ENCODE measurements at places on chromosomes 2 and 18. TPM values are rescaled to one million over a fixed set of nuclear protein-coding genes. Genes with fewer than 3 reads are reported as not detected.
A peak's percentile ranks its signal among the peaks of the same experiment; 100 is the strongest.

The SP5 gene
- total RNA-seq, result 3.9 TPM

DNA sequence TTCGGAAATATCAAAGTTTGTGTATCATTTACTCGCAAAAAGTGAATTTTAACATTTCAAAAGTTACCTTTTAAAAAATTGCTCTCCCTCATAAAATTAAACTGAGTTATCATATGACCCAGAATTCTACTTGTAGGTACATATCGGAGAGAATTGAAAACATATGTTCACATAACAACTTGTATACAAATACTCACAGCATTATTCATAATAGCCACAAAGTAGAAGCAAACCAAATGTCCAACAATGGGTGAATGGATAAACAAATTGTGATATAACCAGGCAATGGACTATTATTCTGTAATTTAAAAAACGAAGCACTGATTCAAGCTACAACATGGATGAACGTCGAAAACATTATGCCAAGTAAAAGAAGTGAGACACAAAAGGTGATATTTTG lies 412.0 kb upstream of the TCF4 start:
- no peak for DNase-seq

The ADGRF3 gene
- 0.48 TPM for total RNA-seq

The CELF4 gene
- total RNA-seq, result 5.3 TPM

GRCh38 chr2:145038041-145038525 lies 518.2 kb upstream of the ZEB2 start:
- peak; percentile 27 for DNase-seq

DNA sequence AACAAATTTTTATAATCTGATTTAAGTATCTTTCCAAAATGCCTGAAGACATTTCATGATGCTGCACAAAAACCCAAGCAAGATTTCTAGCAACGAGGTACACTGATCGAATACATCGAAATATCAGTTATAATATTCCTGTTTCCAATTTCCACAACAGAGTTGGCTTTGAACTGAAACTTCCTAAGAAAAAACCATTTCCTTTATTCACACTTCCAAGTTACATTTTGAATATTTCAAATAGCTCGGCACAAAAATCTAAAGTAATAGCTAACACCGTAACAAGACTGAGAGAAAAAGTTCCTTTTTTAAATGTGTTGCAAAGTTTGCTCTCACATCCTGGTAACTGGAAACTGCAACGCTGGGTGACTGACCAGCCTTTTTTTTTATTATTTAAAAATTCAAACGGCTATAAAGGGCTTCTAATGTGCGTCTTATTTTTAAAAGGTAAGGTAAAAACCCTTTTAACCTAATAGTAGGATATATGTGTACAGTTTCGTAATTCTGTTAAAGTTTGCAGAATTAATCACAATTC lies 1.7 kb downstream of the HNRNPLL start:
- peak; percentile 26 for DNase-seq

DNA sequence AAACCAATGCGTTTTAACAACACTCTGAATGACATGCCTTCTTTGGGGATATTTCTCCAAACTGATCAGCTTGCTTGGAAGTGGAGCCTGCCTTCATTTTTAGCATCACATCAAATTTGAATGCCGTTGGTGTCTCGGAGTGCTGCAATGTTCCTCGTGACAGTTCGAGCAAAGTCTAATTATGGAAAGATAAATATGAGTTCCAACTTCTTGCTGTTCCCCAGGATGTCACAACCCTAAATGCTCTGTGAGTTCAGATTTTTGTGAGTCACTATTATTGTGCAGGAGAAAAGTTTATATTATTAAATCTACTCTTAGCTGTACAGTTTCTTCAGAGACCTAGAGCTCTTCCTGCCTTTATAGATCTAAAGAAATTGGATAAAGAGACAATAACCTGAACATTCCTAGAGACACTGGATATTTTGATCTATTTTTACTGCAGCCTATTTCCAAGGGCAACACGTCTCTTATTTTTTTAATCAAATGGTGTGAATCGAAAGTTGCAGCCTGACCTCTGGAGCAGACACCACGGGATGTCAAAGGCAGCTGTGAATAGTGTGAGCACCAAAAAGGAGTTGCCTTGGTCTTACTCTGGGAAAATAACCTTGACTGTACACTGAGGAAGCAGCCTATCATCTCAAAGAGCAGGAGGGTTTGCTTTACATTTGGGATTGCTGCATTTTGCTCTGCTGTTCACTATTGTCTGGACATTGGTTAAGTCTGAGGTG lies 330.1 kb downstream of the TDRD15 start:
- no peak for DNase-seq

The MPP4 gene
- total RNA-seq, result 3.6 TPM

GRCh38 chr2:46985512-46985911 lies 69.9 kb upstream of the MCFD2 start:
- no peak for DNase-seq

The LOXHD1 gene
- total RNA-seq, result not detected

DNA sequence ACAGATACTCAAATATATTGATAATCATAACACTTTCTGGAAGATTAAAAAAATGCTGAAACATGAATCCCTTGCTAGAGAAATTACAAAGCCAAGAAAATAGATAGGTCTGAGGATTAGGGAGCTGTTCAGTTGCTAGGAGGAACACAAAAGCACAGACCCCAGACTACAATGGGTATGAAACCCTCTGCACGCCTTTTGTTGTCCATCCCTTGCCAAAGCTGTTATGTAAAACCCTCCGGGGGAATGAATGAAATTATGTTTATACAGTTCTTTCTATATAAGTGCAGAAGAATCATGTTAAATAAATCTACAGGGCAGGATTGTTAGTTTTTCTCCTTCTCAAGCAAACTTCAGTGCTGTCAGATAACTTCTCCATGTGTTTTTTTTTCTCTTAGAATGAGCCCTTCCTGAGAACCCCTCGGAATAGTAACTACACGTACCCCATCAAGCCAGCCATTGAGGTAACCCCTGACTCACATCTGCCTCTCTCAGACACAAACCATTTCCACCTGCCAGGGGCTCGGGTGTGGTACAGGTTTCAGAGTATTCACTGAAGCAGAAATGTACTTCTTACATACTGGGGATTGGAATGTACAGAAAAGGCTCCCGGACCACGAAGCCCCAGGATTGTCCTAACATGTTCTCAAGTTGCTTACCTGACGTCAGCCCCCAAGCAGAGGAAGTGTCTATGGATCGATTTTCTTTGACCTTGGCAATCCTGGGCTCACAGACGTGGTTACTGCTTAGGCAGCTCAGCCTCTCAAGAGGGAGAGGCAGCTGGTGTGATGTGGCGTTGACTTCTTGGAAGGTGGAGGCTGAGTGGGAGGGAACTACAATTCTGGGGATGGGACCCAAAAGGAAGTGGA lies 118.0 kb downstream of the PLB1 start:
- peak; percentile 85 for DNase-seq

GRCh38 chr2:48943436-48943835 lies 187.9 kb upstream of the LHCGR start:
- DNase-seq, result peak; percentile 63

DNA sequence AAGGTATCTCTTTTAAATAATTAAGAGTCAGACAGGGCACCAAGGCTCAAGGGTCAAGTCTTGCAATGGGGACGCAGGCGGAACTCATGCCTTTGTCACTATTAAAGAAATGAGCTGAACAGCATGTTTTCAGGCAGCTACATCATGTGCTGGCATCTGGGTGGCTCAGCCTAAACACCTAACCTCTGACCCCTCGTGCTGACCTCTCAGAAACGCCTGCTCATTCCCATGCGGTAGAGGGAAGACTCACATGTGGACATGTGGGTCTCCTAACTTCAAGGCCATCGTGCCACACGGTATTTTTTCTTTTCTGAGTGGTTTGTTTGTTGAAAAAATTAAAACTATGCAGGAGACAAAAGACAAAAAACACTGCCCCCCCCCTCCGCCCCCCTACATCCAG lies 31.3 kb downstream of the CYP27C1 start:
- no peak for DNase-seq

DNA sequence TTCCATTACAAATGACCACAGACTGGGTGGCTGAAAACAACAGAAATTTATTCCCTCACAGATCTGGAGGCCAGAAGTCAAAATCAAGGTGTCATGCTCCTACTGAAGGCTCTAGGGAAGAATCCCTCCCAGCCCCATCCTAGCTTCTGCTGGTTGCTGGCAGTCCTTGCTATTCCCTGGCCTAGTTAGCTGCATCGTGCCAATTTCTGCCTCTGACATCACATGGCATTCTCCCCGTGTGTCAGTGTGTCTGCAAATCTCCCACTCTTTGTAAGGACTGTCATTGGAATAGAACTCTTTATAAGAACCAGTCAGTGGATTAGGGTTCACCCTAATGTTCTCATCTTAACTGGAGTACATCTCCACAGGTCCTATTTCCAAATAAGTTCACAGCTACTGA lies 30.5 kb upstream of the NCKAP5 start:
- no peak for DNase-seq

DNA sequence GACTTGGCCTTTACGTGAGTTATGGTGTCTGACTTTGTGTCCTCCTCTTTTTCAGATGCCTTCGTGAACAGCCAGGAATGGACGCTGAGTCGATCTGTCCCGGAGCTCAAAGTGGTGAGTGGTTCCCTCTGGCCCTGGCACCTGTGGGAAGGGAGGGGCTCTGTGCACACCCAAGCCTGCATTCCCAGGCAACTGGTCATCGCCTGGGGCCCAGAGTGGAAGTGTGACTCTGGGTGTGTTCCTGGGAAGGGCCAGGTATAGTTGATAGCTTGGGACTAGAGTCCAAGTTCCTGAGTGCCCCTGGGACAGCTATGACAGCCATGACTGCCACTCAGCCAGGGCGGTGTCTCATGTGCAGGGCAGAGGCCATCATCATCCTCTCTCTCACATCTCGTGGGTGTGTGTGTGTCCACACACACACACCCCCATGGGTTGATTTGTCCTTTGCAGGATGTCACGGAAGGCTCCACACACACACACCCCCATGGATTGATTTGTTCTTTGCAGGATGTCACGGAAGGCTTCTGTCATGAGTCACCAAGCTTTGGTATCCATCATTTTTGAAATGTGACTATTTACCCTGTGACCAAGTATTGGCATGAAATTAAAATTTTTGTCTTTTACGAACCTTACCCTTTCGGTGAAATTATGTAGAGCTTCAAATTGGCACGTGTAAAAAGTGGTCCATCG lies 215.4 kb downstream of the AGAP1 start:
- DNase-seq, result no peak

- DNase-seq, result no peak
Measured at GRCh38 chr2:97880334-97880733, 115.4 kb downstream of the TMEM131 start.

GRCh38 chr2:47891369-47892337 lies 14.6 kb downstream of the FBXO11 start:
- DNase-seq, result no peak

The RPRM gene
- total RNA-seq, result 6.0 TPM

GRCh38 chr2:236616031-236616430 lies 46.4 kb downstream of the ACKR3 start:
- no peak for DNase-seq

The VWA3B gene
- total RNA-seq, result 6.7 TPM

GRCh38 chr2:120320318-120320851 lies 25.6 kb upstream of the INHBB start:
- DNase-seq, result peak; percentile 38

GRCh38 chr2:217875138-217875537 lies 127.7 kb downstream of the TNS1 start:
- DNase-seq, result peak; percentile 43

GRCh38 chr2:39515273-39515896 lies 78.3 kb upstream of the MAP4K3 start:
- no peak for DNase-seq

DNA sequence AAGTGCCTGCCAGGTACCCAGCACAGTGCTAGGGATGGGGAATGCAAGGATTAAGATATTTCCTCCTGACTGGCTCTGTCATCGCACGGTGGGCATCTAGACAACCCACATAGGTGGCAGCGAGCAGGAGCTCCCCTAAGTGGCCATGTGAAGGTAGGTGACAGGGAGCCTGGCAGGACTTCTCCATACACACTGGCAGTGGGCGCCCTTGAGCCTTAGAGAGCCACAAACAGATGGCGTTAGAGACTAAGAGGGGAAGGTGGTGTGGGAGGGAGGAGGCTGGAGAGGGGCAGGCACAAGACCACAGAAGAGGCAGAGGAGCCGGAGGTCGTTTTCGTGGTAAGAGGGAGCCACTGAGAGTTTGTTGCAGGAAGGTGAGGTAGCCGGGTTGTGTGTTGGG lies 15.2 kb downstream of the PRELID3A start:
- DNase-seq, result no peak

The SNORC gene
- total RNA-seq, result 0.24 TPM

DNA sequence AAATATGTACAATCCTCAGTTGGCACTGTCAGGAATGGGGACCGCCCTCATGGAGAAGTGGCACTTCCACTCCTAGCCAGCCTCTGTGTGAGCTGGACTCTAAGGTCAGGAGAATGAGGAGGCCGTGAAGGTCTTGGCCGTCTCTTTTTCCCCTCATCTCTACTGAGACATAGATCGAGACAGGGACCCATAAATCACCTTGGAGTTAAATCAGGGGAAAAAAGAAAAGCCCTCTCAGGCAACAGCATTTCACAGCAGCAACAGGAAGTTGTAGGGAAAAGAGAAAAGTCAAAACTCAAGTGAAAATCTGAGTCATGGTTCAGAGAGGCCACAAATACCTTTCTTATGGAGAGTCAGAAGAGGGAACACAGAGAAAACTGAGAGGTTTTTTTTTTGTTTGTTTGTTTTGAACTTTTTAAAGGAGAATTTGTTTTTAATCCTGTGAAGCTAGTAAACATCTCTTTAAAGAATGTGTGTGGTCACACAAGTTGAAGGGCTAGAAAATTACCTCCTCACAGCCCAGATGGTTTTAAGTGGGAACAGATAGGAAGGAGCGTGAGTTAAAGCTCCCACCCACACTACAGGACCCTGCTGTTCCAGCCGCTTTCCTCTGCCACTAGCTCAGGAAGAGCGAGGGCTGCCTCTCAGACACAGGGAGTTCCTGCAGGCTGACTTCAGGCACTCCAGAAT lies 30.6 kb upstream of the CYP1B1 start:
- peak; percentile 84 for DNase-seq

DNA sequence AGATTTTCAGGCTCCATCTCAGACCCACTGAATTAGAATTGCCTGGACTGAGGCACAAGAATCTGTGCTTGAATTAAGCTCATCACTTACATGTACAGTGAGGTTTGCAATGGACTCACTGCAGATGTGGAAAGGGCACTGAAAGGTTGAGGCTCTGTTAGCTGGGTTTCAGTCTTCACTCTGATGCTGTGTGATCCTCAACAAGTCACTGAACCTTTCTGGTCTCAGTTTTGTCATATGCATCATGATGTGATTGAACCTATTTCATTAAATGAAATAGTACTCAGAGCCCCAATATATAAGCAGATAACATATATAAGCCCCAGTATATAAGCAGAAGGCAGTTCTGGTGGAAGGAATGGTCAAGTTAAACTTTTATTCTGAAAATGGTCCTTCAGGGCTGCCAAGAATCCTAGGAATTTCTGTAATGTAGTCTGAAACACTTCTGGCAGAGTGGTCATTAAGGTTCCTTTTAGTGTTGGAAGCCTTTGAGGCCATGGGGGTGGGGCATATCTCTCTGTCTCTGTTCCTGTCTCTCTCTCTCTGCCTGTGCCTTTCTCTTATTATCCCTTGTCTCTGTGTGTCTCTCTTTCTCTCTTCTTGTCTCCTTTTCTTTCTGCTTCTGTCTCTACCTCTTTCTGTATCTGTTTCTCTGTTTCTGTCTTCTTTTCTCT lies 110.4 kb downstream of the ADCYAP1 start:
- peak; percentile 70 for DNase-seq

The CD8B2 gene
- 2.6 TPM for total RNA-seq

The CBLN2 gene
- 17.8 TPM for total RNA-seq

The ALK gene
- 1.2 TPM for total RNA-seq

GRCh38 chr2:144163592-144163991 lies 356.3 kb downstream of the ZEB2 start:
- DNase-seq, result no peak

Data from umbilical cord (tissue), 2 donors.